ENCODE measurements at places on chromosomes 11 and 22. TPM values are rescaled to one million over a fixed set of nuclear protein-coding genes. Genes with fewer than 3 reads are reported as not detected.

- peaks cover 15% of the 10 kb centered on the region for H3K4me1 ChIP-seq
- no peak overlapping the region for H3K27ac ChIP-seq
- peaks cover 19% of the 10 kb centered on the region for H3K36me3 ChIP-seq
- no peak for DNase-seq
- peaks cover 30% of the 10 kb centered on the region for H3K27me3 ChIP-seq
Measured at GRCh38 chr11:75435571-75435925, 2.5 kb upstream of the KLHL35 start.

The PGA4 gene
- total RNA-seq, result not detected

The GPHA2 gene
- not detected for total RNA-seq

The OR52D1 gene
- total RNA-seq, result not detected

Measured in activated CD4-positive, alpha-beta memory T cell treated with anti-CD3 and anti-CD28 coated beads, Interleukin-2, amount 10 ng/mL, durations not matched to agents 7 days and 5 days (primary cell).